Breast epithelium (tissue), 4 donors: ENCODE measurements at places on chromosomes 1 and 21.

DNA sequence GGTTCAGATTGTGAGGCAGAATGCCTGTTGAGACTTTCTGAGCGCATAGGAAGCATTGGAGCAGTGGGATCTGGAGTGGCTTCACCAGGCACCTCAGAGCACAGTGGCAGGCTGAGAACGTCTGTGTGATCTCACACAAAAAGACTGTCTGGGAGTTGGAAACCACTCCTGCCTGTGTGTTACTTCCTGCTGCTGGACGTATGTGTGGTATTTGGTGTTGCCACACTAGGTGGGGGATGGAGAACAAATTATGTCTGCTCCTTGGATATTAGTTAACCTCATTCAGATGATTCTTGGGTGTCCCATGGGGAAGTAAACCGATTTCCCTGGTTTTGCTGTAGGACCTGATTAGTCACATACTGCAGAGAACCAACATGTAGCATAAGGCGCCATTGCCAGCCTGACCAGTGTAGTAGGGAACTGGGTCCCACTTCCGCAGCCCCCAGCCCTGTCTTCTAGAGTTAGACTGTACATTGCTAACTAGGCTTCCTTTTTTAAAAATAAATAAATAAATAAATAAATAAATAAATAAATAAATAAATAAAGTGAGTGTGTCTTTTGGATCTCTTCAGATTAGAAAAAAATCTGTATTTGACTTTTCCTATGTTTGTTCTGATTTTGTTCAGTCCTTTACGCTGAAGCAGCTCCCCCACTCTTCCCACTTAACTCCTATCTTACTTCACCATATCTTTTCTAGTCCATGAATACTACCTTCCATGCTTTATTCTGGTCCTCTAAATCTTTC, 26.9 kb downstream of the UCK2 start:
- DNase-seq, result no peak

DNA sequence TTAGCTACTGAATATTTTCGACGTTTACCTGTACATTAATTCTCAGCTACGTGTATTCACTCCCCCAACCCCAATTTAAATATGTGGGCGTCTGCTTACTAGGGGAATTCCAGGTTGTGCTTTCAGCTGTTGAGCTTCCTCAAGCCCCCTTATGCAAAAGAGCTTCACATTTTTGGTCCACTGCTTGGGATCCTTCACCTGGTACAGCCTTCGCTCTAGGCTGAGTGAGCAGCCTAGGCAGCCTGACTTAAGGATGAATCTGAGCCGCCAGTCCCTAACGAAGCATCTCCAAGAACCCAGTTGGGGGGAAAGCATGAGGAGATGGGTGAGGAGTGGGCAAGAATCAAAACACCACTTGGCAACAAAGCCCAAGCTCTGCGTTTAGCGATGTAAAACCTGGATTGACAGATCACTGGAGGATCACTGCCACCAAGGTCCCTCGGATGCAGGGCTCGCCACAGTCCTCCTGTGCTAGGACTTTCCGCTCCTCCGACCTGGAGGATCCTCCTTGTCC, 674 bp downstream of the BCL10 start:
- DNase-seq, result no peak

GRCh38 chr1:30976143-30976542, 67.6 kb upstream of the SDC3 start:
- no peak for DNase-seq

DNA sequence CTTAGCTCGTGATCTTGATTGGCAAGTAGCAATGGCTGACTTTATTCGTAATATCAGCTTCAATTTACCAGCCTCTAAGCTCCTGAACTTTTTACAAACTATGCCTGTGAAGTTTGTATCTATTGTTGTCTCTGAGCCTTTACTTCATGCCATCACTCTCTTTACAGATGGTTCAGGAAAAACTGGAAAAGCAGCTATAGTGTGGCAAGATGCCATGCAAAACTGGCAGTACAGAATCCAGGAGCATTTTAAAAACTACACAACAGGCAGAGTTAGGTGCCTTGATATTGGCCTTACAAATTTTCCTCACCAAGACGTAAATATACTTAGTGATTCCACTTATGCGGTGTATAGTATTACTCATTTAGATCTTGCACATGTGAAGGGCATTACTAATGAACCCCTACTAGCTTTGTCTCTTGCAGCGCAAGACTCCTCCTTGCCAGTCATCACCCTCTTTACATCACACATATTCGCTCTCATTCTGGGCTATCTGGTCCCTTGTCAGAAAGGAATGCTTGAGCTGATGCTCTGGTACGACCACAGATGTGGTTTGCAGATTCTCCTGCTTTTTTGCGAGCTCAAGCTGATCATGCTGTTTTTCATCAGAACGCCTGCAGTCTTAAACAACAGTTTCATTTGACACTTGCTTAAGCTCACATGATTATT, 36.3 kb downstream of the CLCA1 start:
- peak; percentile 80 for DNase-seq

- DNase-seq, result peak; percentile 74
Measured at GRCh38 chr1:18965206-18966173, 9.0 kb upstream of the IFFO2 start.

GRCh38 chr1:197391303-197392226, 123.5 kb downstream of the CRB1 start:
- DNase-seq, result no peak

- DNase-seq, result no peak
Measured at GRCh38 chr1:224498574-224499170, 64.1 kb upstream of the WDR26 start.

- no peak for DNase-seq
Measured at GRCh38 chr21:31546443-31547170, 112.9 kb upstream of the SOD1 start.

DNA sequence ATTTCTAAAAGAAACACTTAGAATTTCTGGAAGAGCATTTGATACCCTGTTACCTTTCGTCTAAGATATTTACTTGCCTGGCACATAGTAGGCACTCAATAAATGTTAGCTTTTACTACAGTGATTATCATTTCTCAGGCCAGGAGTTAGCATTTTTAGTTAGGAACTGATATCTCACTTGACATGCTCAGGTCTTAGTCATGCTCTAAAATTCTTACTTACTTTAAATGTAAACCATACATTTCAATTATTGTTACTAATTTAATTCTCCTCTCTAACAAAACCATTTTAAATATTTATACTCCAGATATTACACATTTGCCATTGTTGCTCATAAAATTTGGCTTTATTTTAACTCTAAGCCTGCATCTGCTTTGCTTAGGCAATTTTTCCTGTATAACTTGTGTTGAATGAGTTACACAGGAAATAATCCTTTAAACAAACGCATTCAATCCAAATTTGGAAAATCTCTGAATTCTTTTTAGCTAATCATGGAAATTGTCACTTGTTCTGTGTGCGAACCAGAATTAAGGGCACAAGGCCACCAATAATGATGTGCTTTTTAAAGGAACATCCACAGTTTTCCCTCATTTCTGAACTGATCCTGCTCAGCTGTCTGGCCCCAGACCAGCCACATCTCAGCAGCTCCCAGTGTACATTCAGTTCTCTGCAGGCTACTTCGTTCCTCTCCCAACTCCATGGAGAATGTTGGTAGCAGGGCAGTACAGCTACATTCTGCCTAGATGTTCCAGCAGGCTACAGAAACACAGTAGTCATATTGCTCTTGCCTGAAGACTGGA, 15.6 kb downstream of the NIBAN1 start:
- no peak for DNase-seq

- DNase-seq, result no peak
Measured at GRCh38 chr1:231564373-231564772, 35.9 kb downstream of the TSNAX start.

DNA sequence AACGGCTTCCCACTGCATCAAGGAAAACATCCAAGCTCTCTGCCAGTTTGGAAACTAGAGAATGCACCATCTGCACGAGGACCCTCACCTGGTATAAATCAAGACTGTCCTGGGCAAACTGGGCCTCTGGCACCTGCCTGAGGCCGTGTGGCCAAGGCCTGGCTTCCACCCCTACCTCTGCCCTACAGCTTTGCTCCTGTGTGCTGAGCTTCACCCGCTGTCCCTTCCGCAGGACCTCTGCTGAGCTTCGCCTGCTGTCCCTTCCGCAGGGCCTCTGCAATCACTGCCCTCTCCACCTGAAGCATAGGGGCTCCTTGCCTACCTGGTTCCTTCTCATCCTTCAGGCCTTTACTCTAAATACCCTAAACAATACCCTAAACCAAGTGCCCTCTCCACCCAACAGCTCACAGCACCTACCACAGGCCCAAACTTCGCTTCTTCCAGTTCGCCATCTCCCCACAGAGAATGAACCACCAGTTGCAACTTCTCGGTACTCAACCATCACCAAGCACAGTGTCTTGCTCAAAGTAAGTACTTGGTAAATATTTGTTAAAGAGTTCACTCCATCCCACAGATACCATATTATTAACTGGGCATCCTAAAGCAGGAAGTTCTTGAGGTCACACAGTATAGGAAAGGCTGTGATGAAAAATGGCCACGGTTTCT, 18.4 kb downstream of the GNB1 start:
- no peak for DNase-seq

GRCh38 chr1:236516929-236517704, 6.7 kb upstream of the LGALS8 start:
- no peak for DNase-seq

- no peak for DNase-seq
Measured at GRCh38 chr1:51937112-51937511, 53.4 kb downstream of the RAB3B start.

- no peak for DNase-seq
Measured at GRCh38 chr1:33916786-33917185, 52.9 kb downstream of the HMGB4 start.

- no peak for DNase-seq
Measured at GRCh38 chr1:25520446-25521061, 22.9 kb upstream of the LDLRAP1 start.

- no peak for DNase-seq
Measured at GRCh38 chr1:164821648-164822047, 262.7 kb downstream of the PBX1 start.

- no peak for DNase-seq
Measured at GRCh38 chr21:42970946-42971653, 3.3 kb upstream of the PKNOX1 start.

DNA sequence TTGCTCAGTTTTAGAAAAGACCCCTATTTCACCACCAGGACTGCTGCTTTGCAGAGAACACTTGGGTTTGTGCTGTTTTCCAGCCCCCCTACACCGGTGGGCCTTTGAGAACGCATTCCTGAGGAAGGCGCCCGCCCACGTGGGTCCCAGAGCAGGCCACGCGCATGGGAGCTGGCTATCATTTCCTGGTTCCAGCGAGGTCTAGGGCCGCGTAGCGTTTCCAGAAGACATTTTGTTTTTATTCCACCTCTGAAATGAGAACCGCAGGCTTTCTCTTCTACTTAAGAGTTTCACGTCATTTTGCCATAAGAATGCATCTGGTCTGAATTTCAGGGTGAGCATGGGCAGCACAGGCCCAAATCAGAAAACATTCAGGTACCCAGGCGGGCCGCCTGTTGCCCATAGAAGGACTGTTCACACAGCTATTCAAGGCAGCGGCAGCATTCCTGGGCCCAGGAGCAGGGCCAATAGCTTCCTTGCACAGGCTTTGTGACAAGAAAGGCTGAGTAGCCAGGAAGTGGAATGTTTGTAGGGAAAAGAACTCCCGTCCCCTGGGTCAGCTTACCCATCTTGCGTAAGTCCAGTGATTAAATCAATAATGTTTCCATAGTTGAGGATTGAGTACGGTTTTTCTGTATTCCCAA, 1.4 kb upstream of the KLHL21 start:
- peak; percentile 94 for DNase-seq

DNA sequence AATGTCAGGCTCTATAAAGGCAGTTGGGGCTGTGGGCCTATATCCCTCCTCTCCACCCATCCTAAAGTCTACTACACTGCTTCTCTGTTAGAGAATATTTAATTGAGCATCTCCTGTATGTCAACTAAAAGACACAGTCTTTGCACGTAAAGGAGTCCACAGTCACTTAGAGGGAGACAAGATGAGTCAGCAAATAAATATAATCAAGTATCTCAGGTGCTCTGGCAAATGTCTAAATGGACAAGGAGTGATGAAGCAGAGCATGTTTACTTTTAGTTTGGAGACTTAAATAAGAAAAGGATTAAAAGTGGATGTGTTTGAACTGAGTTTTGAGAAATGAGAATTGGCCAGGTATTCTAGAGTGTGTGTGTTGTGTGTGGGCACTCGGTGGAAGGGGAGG, 41.8 kb upstream of the RAP1A start:
- DNase-seq, result no peak

DNA sequence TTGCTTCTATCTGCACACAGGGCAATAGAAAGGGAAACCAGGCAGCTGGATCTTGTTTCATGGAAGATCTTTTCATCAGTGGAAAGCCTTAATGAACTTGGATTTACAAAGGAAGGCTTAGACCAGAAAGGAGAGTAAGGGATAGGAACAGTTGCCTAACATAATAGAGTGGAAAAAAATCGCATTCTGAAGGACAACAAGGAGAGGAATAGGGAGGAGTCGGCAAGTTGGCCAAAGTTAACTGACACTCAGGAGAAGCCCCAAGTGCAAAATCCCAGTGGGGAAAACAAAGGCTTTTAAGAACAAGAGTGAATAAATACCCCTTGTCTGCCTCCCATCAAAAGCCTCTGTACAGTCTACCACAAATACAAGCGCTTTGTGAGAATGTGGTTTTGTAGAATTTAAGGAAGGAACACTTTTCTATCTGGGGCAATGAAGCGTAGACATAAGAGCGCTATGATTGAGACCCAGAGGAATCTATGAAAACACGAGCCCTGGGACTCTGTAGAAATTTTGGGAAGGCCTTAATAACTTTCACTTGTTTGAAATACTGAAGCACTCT, 74.1 kb downstream of the ZNF648 start:
- DNase-seq, result no peak

DNA sequence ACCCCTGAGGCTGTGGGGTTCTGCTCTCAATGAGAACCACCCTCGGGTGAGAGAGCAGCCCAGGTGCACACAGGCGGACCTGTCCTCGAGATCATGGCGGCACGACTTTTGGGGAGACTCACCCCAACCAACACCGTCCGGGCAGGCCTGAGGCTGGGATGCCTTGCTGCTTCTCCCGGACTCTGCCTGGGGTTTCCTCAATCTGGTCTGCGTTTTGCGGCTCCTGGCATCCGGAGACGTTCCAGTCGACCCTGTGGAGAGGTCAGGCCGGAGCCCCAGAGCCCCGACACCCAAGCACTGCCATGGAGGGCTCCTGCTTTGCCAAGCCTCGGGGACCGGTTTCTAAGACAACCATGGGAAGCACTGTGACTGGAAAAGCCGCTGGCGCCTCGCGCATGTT, 3879.7 kb downstream of the SRGAP2C start:
- DNase-seq, result no peak
